ENCODE measurements at places on chromosomes 7 and 10. TPM values are rescaled to one million over a fixed set of nuclear protein-coding genes. Genes with fewer than 3 reads are reported as not detected.

Gene PROSER2
- total RNA-seq, result 23.5 TPM

Gene DLX5
- not detected for total RNA-seq

Gene ADAM22
- total RNA-seq, result 1.4 TPM

Gene HOXA1
- 1.5 TPM for total RNA-seq

Gene STEAP1
- total RNA-seq, result 42.7 TPM

Gene LLCFC1
- not detected for total RNA-seq

Gene VAX1
- total RNA-seq, result not detected

Gene TUBAL3
- total RNA-seq, result not detected

Gene SLC16A12
- total RNA-seq, result not detected

Gene GCK
- 0.51 TPM for total RNA-seq

Gene CYP26A1
- total RNA-seq, result 2.1 TPM

Gene MCM10
- 28.7 TPM for total RNA-seq

Gene OR13A1
- total RNA-seq, result not detected

Gene CPN1
- not detected for total RNA-seq
